ENCODE measurements at places on chromosomes 5 and 9. TPM values are rescaled to one million over a fixed set of nuclear protein-coding genes. Genes with fewer than 3 reads are reported as not detected.

Gene GPX3
- total RNA-seq: 1.2 TPM

Gene SOHLH1
- not detected for total RNA-seq

Gene RGS14
- 93.3 TPM for total RNA-seq

Gene FAM169A
- 7.4 TPM for total RNA-seq

Gene GFI1B
- 3.3 TPM for total RNA-seq

Gene QRFP
- not detected for total RNA-seq

Gene SLC45A2
- total RNA-seq: not detected
